ENCODE measurements at places on chromosomes 12 and 14. TPM values are rescaled to one million over a fixed set of nuclear protein-coding genes. Genes with fewer than 3 reads are reported as not detected.

- peak; percentile 81 for ATAC-seq
Measured at GRCh38 chr12:9634177-9634803, 26.6 kb upstream of the KLRB1 start.

DNA sequence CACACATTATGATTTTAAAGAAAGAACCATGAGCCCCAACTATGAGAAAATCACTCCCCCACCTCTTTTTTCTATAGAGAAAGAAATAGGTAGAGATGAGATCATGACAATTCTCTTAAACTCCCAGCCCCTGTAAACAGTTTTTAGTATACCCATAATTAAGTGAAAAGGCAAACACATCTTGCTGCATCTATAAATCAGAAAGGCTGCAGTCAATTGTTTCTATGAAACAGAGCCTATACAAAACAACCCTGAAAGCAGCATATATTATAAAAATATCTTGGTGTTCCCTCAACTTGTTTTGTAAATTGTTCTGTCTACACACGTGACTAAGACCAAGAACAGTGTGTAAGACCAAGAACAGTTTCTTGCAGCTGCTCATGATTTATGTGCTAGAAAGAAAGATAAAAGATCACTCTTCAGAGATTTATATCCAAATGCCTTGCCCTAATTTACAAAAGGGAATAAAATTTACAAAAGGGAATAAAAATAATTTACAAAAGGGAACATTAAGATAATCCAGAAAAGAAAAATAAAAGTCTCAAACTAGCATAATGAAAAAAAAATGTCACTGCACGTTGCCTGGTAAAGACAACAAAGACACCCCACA, 4.8 kb downstream of the KITLG start:
- no peak for ATAC-seq

DNA sequence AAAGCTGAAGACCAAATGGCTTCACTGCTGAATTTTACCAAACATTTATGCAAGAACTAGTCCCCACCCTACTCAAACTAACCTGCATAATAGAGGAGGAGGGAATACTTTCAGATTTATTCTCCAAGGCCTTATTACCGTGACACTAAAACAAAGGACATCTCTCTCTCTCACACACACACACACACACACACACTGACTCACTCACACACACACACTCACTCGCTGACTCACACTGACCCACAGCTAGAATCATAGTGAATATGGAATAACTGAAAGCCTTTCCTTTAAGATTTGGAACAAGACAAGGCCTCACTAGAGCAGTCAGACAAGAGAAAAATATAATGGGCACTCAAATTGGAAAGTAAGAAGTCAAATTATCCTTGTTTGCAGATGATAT, 1014.1 kb downstream of the TMTC2 start:
- ATAC-seq: no peak

- ATAC-seq: no peak
Measured at GRCh38 chr14:105471297-105471821, 3.3 kb upstream of the CRIP2 start.

DNA sequence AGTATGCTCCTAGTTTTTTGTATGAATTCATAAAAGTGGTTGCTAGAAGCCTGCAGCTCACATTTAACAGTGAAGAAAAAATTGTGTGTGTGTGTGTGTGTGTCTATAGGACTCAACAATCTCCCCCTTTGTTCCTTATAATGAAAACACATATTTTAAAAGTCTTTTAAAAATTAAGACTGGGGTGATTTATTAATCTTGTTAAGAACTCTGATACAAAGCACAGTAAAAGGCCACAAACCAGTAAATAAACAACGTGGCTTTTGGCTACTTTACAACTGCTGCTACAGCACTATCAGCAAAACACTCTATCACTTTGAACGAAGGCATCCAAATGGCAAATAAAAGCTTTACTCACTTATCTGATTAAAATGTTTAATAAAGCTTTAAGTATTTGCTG, 594 bp upstream of the VCPKMT start:
- no peak for ATAC-seq

- no peak for ATAC-seq
Measured at GRCh38 chr12:86623267-86623666, 367.1 kb upstream of the MGAT4C start.

GRCh38 chr12:125518074-125518473, 452.8 kb downstream of the AACS start:
- ATAC-seq: no peak

DNA sequence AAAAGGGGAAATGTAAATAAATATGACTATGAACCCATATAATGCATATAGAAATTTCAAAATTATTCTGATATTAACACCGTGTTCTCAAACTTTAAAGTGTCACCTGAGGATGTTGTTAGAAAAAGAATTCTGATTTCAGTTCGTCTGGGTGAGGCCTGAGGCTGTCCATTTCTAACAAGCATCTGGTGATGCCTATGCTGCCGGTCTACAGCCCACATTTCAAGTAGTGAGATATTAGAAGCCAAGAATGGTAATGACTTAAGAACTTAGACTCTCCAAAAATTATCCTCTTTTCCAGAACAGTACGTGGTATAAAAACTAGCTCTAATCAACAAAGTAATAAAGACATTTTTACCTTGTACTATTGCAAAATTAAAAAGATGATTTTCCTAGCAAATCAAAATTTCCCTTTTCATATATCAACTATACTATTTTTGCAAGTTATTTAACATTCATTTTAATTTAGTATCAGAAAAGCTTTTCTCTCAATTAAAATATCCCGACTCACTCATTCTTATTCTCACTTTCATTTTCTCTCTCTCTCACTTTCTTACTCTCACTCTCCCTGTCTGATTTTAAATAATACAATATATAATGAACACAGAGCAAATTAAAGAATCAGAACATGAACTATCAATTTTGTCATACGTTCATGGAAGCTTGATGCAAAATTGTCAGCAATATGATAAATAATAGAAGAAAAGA, 35.0 kb downstream of the PIK3C2G start:
- no peak for ATAC-seq

GRCh38 chr12:13209436-13210235, 13.1 kb downstream of the EMP1 start:
- no peak for ATAC-seq

- no peak for ATAC-seq
Measured at GRCh38 chr12:31853977-31854376, 105.2 kb upstream of the RESF1 start.

GRCh38 chr12:3629057-3629830, 123.7 kb downstream of the CRACR2A start:
- ATAC-seq: no peak

DNA sequence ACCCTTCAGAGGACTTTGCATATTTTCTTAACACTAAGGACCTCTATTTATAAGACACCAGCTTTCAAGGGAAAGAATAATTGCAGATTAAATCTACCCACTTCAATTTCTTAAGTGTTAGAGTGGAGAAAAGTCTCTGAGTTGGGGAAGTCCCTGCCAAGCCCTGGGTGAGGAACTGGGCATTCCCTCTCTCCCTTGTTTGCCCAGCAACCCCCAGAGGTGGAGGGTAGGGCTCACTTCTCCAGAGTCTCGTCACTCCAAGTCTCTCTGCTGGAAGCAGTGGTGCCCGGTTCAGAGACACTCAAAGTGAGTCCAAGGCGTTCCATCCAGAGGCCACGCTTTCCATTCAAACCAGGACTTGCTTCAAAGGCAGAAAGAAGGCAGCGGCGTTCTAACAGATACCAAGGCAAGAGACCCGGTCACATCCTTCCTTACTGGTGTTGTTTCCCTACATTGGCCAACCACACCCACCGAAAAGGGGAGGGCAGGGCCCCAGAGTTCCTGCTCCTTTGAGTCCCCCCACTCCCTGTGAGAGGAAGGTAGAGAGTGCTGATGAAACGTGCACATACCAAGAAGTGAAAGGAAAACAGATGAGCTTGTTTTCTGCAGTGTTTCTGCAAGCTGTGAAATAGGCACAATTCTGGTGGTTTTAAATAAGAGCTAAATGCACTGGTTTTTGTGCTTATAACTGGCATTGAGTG, 6.1 kb upstream of the BDKRB2 start:
- peak; percentile 14 for ATAC-seq

GRCh38 chr12:51076236-51076930, 7.0 kb downstream of the CSRNP2 start:
- ATAC-seq: peak; percentile 74

DNA sequence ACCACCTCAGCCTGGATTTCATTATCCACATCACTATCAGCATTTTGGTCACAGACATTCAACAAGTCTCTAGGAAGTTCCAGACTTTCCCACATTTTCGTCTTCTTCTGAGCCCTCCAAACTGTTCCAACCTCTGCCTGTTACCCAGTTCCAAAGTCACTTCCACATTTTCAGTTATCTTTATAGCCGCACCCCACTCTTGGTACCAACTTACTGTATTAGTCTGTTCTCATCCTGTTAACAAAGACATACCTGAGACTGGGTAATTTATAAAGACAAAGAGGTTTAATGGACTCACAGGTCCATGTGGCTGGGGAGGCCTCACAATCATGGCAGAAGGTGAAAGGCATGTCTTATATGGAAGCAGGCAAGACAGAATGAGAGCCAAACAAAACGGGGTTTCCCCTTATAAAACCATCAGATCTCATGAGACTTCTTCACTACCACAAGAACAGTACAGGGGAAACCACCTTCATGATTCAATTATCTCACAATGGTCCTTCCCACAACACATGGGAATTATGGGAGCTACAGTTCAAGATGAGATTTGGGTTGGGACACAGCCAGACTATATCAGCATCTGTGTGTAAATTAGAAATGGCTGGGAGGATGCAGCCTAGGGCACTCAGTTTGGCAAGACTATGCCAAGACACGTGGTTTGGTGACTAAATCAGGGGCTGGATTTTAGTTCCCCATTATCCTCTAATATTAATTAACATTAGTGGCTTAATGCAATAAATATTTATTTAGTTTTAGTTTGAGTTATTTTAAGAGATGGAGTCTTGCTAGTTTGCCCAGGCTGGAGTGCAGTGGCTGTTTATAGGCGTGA, 16.2 kb upstream of the FUT8 start:
- peak; percentile 80 for ATAC-seq

GRCh38 chr14:101862177-101862576, 100.7 kb downstream of the PPP2R5C start:
- ATAC-seq: peak; percentile 52

GRCh38 chr12:107783406-107784376, 9.2 kb downstream of the ASCL4 start:
- ATAC-seq: no peak

- ATAC-seq: no peak
Measured at GRCh38 chr12:101855976-101856375, 21.4 kb upstream of the DRAM1 start.

- ATAC-seq: no peak
Measured at GRCh38 chr14:36824854-36825253, 163.2 kb downstream of the PAX9 start.

DNA sequence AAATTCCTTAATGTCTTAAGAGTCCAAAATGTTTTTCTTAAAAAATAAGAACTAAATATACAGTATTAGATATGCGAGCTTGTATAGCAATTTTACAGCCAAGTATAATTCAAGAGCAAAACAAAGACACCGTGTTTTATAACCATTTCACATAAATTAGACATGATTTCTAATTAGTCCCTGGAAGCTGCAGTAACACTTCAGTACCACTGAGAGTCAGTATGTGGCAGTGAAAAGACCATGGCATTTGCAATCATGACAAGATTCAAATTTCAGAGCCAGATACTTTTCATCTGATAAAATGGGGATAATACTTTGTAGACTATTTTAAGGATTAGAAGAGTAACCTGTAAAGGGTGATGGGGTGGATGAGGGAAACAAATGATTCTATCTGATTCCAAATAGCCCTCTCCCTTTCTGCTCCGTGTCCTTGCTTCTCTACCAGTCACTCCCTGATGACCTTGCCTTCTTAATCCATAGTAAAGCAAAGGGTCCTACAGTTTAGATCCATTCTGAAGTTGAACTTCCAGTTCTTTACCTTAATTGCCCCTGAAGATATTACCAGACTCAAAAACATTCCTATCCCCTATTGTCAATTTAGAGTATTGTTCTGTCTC, 145.4 kb upstream of the ABCD2 start:
- no peak for ATAC-seq

DNA sequence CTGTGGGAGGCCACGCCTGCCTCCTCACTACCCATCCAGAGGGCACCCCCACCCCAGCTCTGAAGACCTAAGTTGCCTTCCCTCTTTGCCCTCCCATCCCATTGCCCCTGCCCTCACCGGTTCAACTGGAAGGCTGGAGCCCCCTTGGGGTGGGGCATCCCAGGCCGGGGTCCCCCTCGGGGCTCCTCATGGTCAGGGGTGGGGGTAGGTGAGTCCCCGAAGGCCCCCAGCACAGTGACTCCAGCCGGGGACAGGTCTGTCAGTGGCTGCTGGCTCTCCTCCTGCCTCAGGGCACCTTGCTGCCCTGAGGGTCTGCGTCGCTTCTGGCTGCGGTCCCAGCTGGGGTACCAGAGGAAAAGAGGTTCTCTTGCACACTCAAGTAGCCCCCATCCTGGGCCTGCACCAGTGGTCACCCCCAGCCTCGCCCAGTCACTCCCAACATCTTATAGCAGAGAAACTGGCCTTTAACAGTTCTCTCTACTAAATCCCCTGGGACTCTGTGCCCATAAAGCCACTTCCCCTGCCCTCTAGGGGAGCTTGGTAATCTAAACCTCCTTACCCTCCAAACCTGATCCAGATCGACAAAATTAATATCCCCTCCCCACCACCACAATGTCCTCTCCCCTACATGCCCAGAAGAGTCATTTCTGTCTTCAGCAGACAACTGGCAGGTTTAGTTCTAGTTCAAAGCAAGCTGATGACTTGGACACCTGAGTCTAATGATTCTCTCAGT, 5.1 kb downstream of the PIANP start:
- ATAC-seq: no peak

GRCh38 chr12:72281126-72281525, 9.0 kb downstream of the TRHDE start:
- no peak for ATAC-seq

GRCh38 chr12:26935636-26936378, 2.0 kb downstream of the INTS13 start:
- ATAC-seq: peak; percentile 30

GRCh38 chr12:132474237-132474741, 15.7 kb upstream of the FBRSL1 start:
- no peak for ATAC-seq

DNA sequence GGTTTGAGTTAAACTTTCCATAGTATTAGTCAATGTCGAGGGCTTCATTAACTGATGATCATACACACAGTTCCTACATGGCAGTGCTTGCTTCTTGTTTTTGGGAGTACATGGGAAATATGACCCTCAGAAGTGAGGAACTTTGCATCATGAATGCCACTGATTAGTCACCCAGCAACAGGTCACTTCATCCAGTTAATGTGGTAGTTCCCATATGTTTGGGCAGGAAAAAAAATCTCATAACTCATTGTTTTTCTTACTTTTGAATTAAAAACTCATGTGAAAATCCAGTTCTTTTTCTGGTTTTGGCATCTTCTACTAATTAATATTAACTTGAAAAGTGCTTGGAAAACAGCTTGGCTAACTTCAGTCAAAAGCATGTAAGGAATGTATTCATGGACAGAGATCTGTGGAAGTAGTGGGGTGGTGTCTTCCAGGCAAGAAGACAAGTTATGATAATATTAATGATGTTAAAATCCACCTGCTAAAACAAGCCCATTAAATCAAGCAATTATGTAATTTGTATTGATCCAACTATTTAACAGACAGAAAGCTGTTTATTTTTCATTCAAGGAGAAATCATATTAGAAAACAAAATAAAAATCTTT, 309.1 kb upstream of the NAV3 start:
- no peak for ATAC-seq

- ATAC-seq: no peak
Measured at GRCh38 chr12:57735198-57735855, 3.2 kb downstream of the AGAP2 start.

AICDA gene
- not detected for total RNA-seq

LRFN5 gene
- not detected for total RNA-seq

MED6 gene
- total RNA-seq: 67.1 TPM

DACT1 gene
- total RNA-seq: 2.8 TPM
